ENCODE measurements at places on chromosomes 5 and 9.
A peak's percentile ranks its signal among the peaks of the same experiment; 100 is the strongest.

- no peak for DNase-seq
Observed at GRCh38 chr9:70392189-70392588, 22.3 kb downstream of the KLF9 start.

DNA sequence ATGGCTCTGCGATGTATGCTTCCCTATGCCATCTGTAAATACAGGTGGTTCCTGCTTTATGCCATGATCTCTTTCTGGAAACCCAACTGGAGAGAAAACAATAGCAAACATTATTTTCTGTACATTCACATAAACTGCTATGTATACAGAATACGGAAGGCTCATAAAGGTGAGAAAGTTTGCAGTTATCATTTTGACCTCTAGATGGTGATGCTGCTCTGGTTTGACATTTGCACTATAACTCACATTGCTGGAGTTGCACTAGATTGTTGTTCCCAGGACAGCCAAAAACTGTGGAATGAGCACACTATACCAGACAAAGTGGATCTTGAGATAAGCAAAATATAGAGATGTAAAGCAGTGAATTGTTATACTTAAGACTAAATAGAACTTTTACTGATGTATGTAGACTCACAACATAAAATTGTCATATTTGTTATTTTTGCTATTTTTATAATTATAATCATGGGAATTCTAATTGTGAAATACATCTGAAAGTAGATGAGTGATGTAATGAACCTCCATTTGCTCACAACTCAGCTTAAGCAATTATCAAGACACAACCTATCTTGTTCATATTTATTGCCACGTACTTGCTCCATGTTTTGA is 246.5 kb downstream of the PTPRD start:
- DNase-seq, result peak; percentile 6

- DNase-seq, result no peak
Observed at GRCh38 chr5:97071101-97071500, 71.3 kb downstream of the LIX1 start.

DNA sequence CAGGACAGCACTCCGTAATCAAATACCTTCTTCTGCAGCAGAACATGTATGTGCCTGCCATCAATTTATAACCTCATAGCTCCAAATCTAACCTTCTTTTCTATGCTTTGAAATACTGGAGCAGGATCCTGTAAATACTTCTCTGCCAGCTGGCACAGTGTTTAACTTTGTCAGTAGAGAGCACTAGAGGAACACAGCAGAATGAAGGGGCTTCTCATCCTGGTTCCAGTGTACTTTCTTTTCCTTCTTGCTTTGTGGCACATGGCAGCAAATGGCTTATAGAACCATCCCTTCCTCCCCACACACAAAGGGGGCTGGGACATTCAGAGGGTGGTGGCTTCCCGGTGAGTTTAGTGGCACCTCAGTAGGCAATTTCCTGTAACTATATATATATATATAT is 3.8 kb upstream of the FBXW11 start:
- DNase-seq, result no peak

- no peak for DNase-seq
Observed at GRCh38 chr5:176748967-176749935, 61.1 kb upstream of the UNC5A start.

GRCh38 chr5:59666440-59667068 is 227.0 kb downstream of the PDE4D start:
- no peak for DNase-seq

GRCh38 chr5:118863345-118863744 is 125.0 kb downstream of the DTWD2 start:
- no peak for DNase-seq

DNA sequence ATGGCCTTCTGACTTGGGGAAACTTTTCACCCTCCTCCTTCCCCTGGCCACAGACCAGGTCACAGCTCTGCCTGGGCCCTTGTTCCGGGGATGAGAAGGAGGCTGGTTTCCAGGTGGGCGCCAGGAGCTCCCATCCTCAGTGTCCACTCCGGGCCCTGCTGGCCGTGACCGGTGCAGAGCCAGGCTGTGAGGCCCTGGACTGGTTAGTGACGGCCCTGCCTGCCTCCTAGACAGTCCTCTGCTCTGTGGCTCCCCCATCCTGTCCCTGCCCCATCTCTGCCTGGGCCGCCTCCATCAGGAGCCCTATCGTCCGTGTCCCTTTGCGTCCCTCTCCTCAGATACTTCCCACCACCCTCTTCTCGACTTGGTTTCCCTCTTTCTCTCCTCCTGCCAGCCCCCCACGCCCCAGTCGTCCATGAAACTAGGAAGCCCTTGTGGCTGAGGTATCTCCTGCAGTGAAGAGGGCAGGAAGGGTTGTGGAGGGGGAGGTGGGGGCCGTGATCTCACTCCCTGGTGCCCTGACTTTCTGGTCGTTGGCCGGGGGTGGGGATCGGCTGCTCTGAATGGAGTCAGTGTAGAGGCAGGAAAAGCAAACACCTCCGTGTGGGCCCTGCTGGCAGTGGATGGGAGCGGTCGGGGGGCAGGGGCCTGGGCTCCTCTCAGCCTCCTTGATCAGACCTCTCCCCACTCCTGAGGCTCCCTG is 15.4 kb upstream of the CERCAM start:
- no peak for DNase-seq

DNA sequence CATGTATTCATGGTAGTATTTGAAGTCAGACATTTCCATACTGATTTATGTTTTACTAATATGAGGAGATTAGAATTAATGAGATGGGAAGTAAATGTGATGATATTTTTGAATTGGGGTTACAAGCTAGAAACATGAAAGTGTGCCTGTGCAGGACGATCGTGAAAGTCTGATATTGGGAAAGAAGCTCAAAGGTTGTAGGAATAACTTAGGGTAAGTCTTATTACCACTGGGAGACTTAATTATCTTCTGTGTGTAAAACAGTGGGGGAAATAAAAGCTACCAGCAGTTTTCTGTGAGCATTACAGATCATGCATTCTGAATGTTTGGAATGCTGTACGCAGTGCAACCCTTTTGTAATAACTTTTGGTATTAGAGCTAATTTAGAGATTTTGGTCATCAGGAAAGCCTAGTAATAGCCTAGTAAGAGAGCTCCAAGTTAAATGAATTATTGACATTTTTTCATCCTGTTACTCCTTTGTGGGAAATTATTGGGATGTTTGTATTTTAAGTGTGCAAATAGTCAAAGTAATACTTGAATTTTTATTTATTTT is 153.9 kb downstream of the PCSK5 start:
- DNase-seq, result no peak

DNA sequence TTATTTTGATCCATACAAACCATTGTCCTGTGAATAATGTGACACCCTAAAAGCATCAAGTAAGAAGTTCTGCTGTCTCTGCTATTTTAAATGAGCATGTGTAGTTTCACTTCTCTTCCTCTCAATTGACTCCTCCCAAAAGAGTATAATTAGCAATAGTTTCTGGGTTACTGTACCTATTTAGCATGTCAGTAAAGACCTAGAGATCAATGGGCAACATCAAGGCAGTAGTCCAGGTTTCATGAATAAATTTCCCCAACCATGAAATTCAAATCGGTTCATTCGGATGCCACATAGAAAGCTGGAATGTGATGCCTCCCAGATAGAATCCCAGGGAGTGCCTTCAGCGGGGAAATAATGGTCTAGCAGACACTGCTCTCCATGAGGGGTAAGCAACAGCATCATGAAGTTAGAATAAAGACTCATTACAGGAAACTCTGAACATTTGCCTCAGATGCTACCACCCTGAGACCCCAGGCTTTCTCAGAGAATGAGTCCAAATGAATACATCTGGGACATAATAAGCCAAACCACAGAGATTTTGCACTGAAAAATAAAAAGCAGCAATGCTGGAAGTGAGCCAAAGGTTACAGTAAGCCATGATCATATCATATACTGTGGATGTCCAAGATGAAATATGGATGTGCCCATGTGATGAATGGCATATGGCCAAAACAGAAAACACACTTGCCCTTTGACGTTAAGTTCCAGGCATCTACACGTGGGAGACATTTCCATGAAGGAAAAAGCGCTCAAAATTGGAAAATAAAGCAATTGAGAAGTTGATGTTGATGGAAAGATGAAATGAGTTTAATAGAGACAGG is 1107.0 kb upstream of the SEMA6A start:
- DNase-seq, result no peak
